ENCODE measurements at places on chromosomes 3 and 15.

DNA sequence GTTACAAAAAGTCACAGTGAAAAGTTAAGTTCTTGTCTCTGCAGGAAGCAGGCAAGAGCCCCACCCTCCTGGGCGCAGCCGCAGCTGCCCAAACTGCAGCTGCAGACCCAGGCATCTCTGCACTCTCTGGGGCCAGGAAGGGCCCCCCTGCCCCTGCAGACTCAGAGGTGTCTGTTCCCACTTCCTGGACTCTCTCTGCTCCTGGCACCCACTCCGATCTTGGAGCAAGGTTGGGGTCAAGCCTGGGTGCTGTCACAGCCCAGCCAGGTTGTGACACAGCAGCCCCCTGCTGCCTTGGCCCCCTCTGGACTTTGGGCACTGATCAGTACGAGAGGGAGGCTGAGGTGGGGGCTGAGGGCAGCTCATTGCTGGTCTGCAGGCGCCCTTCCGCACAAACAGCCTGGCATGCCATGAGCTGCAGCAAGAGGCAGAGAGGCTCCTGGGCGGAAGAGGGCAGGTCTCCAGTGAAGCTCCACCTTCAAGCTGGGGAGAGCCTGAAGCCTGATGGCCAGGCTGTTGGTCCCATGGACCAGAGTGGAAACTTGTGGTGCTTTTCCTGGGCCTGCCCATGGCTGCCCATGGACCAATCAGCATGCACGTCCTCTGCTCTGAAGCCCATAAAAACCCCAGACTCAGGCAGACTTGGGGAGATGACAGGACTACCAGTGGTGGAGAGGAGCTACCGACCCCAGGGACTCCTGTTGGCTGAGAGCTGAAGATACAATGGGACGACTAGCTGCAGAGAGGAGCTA is 42.9 kb upstream of the LRRFIP2 start:
- no peak for DNase-seq

DNA sequence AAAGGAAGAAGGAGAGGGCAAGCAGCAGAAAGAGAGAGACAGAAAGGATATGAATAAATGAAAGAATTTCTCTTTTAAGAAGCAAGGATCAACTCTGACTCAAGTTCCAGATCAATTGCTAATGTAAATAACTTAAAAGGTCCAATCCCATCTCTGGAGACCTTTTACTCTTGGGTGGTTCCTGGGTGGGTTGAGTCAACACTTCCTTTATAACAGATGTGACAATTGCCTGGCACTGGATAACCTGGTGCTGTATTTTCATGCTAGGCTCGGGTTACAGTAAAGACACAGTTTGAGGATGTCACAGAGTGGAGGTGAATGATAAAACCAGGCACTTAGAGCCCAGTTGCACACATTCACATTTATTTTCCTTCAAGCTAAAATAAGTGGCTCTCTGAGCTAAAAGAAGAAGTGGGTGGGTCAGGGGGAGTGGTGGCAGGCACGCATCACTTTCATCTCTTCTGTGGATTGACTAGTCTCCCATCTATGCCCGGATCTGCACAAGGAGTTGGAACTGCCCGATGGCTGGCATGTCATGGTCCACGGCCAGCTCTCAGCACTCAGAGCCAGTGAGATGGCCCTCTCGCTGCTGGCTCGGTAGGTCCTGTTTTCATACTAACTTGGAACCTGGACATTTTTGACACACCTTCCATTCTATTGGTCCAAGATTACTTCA is 465.8 kb downstream of the FOXP1 start:
- DNase-seq = peak; percentile 46

- no peak for DNase-seq
These were observed 124.1 kb downstream of the TJP1 start for GRCh38 chr15:29698030-29698701.

DNA sequence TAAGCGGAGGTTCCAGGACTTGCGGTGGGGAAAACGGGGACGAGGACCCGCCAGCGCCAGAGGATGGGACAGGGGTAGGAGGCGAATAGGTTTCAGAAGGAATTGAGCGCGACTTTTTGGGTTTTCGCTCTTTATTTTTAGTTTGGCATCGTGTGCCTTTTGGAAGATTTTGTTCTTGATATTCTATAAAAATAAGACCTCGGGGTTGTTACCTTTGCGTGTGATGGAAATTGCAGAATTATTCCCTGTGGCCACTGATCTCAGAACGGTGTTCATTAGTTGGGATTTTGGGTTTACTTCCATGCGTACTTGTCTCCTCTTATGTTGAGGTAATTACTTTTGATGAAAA is 453 bp upstream of the CCDC14 start:
- no peak for DNase-seq

DNA sequence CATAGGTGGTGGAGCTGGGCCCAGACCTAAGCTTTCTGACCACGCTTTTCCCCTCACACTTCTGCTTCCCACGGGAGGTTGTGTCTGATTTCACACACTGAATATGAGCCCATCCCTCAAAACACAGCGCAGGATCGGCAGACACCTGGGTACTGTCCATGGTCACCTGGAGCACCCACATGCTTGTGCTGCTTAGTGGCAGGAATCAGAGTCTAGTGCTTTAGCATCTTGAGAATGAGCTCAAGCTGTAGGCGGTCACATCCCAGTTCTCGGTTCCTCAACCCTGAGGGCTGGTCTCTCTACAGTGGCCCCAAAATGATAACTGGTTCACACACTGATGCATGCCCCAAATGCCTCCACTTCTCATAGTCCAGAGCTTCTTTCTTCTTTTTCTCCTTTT is 111.0 kb downstream of the SEMA5B start:
- no peak for DNase-seq

GRCh38 chr15:28125673-28126651 is 26.8 kb upstream of the OCA2 start:
- DNase-seq = peak; percentile 13

GRCh38 chr15:31163769-31164572 is 62.4 kb upstream of the TRPM1 start:
- no peak for DNase-seq

DNA sequence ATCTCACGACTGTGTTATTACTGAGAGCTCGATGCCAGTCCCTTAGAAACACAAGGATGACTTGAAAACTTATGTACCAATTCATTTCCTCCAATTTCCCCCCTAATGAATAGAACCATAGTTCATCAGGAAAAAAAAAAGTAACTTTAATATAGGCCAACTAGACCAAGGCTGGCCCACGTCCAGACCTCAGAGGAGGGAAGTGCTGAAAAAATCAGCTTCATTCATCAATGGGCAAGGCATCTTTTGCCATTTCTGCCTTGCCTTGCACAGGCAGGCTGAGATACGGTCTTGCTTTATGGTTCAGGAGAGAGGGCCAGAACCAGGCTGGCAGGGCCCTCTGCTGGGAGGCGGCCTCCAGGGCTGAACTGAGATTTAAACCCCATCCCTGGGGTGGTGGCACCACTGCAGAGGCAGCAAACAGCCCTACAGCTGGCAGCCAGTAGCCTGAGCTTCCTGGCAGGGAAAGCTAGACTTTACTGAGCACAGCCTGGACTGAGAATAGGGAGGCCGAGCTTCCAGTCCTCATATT is 104.1 kb upstream of the TNFAIP8L3 start:
- no peak for DNase-seq

- DNase-seq = no peak
These were observed 22.5 kb downstream of the KIF7 start for GRCh38 chr15:89632563-89633430.

DNA sequence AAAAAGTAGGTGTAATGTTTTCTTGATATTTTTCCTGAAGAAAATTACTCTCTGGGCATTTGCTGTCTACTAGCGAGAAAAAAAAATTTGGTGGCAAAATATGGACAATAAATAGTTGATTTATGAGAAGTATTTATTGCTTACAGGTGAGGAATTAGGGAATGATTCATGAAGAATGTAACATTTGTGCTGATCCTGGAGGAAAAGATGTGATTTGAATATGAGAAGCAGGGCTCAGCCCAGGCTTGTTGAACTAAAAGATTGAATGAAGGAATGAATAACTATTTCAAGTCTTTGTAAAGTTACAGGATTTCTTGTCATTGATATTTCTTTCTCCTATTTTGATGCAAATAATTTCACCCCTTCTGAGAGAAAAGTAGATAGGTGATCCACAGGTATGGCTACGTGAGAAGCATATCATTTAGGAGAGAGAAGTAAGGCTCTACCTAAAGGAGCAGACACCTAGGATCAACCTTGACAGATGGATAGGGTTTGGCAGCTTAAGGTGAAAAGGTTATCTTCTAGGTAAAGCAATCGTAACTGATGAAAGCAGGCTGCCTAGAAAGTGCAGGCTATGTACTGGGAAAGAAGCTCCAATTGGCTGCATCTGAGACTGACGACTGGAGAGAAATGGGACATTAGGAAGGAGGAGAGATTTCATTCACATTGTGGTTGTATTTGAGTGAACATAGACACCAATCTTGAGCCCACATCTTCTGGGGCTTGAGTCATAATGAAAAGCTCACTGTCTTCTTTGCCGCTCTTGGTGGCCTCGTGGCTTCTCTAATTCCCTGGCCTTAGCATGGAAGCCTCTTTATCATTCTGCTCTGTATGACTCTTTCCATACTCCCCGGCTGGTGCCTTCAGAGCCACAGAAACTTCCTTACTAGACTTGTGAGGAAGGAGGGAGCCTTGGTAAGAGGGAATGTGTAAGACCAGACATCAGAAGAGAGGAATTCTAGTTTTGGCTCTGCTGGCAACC is 106.5 kb downstream of the P3H2 start:
- DNase-seq = no peak

- no peak for DNase-seq
These were observed 43.1 kb upstream of the FNDC3B start for GRCh38 chr3:171996178-171996817.

GRCh38 chr3:184647405-184647936 is 64.4 kb downstream of the MAGEF1 start:
- DNase-seq = no peak

DNA sequence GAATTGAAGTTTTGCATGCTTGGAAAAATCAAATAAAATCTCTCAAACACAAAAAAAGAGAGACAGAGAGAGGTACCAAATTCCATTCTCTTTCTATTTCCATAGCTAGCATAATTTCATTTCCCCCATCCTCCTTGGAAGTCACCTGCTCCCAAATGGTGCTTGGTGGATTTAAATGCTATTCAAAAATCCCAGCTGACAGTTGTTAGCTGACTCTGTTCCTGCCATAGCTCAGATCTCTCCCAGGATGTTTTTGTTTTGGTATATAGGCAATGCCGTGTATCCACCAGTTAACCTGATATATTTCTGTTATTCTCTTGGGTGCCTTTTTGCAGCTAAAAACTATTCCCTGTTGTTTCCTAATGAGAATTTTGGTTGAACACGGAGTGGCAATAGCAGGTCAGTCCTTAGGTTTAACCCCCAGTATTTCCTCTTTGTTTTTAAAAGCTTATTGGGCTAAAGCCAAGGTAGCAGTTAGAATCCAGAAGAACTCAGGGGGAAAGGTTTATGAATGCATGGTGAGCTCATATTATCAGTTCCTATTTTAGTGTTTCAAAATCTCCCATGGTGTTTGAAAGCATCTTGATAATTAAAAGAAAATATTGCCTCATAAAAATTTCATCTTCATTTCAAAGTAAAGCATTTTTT is 240.0 kb upstream of the GBE1 start:
- no peak for DNase-seq

DNA sequence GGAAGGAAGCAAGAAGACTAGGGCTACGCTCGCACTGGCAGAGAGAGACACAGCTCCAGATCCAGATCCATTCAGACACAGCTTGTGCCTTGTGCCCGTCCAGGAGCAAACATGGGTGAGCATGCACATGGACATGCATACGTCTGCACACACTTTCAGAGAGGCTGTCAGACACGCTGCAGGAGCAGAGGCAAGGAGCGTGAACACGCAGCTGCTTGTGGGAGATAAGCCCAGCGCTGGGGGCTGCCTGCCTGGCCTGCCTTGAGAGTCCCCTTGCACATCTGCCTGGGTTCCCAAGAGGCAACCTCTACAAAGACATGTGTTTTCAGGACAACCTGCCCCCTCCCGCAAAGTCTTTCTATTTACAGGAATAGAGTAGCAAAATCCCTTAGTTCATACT is 13.6 kb upstream of the BAHD1 start:
- DNase-seq = no peak

DNA sequence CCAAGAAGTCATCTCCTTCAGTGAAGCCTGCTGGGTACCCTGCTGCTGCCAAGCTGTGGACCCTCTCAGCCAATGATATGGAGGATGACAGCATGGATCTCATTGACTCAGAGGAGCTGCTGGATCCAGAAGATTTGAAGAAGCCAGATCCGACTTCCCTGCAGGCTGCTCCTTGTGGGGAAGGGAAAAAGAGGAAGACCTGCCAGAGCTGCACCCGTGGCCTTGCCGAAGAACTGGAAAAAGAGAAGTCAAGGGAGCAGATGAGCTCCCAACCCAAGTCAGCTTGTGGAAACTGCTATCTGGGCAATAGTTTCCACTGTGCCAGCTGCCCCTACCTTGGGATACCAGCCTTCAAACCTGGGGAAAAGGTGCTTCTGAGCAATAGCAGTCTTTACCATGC is 13.7 kb upstream of the ANP32A start:
- DNase-seq = no peak

GRCh38 chr3:11582191-11582968 is 61.3 kb downstream of the VGLL4 start:
- DNase-seq = peak; percentile 61

DNA sequence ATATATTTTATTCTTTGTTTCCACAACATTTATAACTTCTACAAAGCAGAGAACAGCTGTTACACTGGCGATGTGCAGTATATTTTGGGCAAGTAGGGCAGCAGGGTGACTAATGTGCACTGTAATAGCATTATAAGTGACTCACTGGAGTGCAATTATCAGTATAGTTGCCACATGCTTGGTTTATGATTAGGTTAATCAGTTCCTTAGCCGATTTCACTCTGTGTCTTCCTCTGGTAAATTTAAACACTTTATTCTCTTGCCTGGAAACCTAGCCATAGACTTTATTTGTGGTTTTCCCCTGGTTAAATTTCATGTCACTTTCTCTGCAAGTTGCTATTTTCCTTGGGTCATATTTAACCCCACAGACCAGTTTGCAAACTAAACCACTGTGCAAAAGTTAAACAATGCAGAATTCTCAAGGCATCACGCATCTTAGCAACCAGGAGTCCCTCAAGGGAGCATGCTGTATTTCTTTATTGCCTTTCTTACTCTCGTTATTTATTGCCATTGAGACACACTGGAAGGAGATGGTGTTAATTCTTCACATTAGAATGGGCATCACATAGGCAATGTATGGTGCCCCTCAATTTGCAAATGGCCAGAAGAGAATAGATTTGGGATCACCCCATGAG is 690.2 kb upstream of the DPPA4 start:
- peak; percentile 0 for DNase-seq

GRCh38 chr15:45225506-45226273 is 26.3 kb upstream of the SLC28A2 start:
- DNase-seq = no peak

DNA sequence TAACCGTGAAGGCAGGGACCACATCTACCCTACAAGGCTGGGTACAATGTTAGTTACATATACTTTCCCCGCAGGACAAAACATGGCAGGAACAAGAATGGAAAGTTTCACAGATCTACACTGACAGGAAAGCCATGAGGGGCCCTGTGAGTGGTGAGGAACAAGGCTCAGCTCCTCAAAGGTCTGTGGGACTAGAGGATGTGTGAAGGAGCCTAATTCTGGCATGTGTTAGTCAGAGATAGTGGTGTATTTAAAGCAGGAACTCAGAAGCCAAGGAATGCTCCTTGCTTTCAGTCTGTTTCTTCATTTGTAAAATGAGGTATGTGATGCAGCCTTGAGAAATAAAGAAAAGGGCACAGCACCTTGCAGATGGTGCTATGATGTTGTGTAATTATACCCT is 25.1 kb downstream of the ETV5 start:
- no peak for DNase-seq

GRCh38 chr3:56443372-56443771 is 24.9 kb downstream of the ERC2 start:
- DNase-seq = no peak

GRCh38 chr15:94236608-94237007 is 5.2 kb downstream of the MCTP2 start:
- DNase-seq = no peak

All from kidney glomerular epithelial cell (primary cell).